ENCODE measurements at places on chromosomes 12 and 14. TPM values are rescaled to one million over a fixed set of nuclear protein-coding genes. Genes with fewer than 3 reads are reported as not detected.

Gene NKX2-1
- total RNA-seq: not detected

Gene CMA1
- total RNA-seq: not detected

Gene SMIM41
- 0.13 TPM for total RNA-seq

Gene PRH2
- total RNA-seq: not detected

Gene PLD4
- not detected for total RNA-seq

Gene PLCZ1
- not detected for total RNA-seq

Gene ADCY4
- total RNA-seq: 89.6 TPM

Gene P2RX2
- total RNA-seq: not detected

Gene KRT8
- total RNA-seq: 3.7 TPM

Gene APOF
- not detected for total RNA-seq

Gene KRT6C
- not detected for total RNA-seq

Gene MED6
- total RNA-seq: 26.1 TPM

Gene FAM222A
- under 0.01 TPM for total RNA-seq

All from bladder microvascular endothelial cell (primary cell).